AG09319 (cell line): ENCODE measurements at places on chromosomes 3 and 15.

- no peak for DNase-seq
These were observed 56.3 kb upstream of the CFAP20DC start for GRCh38 chr3:59106085-59106648.

DNA sequence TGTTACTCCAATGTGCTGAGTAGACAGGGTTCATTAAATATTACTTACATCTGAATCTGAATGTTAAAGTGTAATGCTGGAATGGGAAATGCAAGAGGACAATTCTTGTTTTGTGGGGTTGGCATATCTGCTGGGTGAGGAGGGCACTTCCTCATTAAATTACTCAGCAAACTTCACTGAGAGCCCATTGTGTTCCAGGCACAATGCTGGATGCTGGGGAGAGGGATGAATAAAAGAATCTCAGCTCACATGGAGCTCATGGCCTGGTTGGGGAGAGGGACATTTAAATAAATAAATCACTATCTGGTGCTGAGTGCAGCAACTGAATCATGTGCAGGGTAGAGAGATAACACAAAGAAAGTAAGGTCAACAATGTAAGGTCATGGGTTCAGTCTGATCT, 199.2 kb upstream of the CFAP20DC start:
- DNase-seq: no peak

- no peak for DNase-seq
These were observed 18.2 kb downstream of the CRTAP start for GRCh38 chr3:33132019-33132360.

DNA sequence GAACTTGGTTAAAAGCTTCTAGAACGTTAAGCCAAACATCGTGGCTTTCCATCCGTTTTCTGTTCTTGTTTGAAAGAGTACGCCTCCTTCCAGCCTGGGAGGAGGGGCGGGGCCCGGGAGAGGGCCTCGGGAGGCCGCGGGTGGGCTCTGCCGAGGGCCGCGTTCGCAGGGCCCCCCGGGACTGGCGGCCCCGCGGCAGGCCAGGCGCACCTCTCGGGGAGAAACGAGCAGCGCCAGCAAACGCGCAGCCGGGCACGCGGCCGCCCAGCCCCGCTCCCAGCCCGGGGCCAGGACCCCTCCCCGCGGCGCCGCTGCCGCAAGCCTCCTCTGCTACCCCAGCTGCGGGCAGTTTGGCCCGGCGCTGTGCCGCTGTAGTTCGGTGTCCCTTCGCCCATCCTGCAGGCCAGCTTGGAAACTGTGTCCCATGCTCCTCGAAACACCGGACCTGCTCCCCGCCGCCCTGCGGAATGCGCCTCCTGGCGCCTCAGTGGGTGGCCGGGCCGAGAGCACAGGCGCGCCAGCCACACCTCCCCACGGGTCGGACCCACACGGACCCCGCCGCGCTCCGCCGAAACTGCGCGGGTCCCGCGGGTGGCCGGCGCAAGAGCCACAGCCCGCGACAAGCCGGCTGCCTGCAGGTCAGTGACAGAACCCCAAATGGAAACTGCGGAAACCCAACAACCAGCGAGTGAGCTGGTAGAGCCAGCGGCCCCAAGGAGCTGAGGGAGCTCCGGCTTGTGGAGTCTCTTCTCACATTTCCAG, 2.3 kb downstream of the OCA2 start:
- no peak for DNase-seq

DNA sequence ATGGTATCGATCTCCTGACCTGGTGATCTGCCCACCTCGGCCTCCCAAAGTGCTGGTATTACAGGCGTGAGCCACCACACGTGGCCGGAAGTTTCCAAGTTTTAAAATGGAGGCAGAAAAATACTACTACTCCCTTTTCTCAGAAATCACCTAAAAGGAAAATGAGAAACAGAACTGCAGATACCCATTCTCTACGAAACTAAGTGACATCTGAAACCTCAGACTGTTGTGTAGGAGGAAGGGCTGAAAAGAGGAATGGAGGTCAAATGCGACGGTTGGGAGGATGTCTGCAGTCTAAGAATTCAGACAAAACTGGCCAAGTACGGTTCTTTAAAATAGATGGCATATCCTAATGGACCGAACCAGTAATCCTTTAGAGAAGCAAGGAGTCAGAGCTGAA, 24.1 kb downstream of the WDR48 start:
- no peak for DNase-seq

- no peak for DNase-seq
These were observed 61.5 kb upstream of the FGD5 start for GRCh38 chr3:14757153-14757700.

- no peak for DNase-seq
These were observed 6.3 kb downstream of the ADGRG7 start for GRCh38 chr3:100615684-100616083.

DNA sequence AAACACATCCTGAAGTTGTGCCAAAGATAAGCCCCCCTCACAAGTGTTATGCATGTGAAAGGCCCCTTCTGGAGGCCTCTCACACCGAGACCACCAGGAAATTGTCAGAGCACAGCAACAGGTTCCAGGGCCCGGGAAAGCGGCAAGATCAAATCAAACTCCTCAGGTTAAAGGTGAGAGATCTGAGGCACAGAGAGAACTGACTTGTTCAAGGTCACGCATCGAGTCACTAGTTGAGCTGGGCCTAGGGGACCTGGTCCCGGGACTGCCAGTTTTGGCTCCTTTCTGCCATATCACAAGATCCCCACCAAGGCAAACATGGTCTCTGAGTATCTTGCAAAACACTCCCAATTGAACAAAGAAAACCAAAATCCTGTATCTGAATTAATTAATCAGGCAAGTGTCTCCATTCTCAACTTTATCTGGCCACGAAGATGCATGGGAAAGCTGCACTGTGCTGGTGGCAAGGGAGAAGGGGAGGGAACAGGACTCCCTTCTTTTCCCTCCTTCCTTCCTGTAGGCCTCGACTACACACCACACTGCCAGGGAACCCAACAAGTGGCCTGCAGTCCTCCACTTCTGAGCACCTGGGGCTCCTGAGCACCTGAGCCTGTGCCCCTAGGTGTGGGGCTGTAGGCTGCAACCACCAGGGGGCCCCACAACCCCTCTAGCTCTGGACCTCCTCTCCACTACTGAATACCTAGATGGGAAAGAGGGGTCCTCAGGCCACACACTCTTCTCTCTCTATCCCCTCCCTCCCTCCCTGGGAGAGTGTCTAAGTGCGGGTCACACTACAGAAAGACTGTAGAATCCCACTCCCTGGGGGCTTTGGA, 37.3 kb downstream of the ANP32A start:
- no peak for DNase-seq
